ENCODE measurements at places on chromosomes 16 and 17.

- DNase-seq = no peak
These were observed 180.2 kb downstream of the CCT6B start for GRCh38 chr17:34781071-34781470.

DNA sequence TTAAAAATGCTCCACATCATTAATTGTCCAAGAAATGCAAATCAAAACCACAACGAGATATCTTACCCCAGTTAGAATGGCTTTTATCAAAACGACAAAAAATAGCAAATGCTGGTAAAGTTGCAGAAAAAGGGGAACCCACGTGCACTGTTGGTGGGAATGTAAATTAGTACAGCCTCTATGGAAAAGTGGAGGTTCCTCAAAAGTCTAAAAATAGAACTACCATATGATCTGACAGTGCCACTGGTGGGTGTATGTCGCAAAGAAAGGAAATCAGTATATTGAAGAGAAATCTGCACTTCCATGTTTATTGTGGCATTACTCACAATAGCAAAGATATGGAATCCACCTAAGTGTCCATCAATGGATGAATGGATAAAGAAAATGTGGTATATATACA lies 38.2 kb upstream of the ZFHX3 start:
- no peak for DNase-seq

- no peak for DNase-seq
These were observed 265.9 kb downstream of the WWOX start for GRCh38 chr16:78365366-78365765.

DNA sequence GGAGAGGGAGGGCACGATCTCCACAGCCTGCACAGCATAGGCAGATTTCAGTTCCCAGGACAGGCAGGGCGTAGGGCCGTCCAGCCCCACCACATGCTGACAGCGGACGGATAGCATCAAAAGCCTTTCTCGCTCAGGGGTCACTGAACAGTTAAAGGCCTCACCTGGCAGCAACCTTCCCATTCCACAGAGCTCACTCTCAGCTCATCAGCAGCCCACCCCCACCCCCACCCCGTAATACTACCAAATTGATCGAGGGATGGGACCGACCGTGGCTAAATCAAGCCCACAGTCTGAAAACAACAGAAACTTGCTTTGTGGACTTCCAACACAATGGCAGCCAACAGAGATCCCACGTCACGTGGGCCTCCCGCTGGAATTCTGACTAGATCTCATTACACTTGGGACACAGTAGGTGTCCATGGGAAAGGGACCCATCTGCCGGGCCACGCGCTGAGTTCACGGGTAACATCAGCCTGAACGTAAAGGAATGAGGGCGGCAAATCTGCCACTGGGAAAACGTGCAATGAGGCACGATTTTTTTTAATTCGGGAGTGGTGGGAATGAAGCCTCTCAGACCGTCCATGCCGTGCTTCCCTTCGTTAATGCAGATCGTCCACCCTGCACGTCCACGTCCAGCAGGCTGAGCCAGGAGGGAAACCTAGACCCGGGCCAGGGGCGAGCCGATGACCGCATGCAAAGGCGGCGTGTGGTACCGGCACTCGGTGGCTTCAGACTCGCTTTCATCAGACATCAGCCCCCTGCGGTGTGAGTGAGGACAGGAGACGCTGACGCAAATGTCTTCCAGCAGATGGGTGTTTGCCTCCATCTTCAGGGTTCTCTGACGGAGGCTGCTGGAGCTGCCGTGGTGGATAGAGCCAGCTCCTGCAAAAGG lies 92.1 kb downstream of the TBC1D16 start:
- DNase-seq = no peak

DNA sequence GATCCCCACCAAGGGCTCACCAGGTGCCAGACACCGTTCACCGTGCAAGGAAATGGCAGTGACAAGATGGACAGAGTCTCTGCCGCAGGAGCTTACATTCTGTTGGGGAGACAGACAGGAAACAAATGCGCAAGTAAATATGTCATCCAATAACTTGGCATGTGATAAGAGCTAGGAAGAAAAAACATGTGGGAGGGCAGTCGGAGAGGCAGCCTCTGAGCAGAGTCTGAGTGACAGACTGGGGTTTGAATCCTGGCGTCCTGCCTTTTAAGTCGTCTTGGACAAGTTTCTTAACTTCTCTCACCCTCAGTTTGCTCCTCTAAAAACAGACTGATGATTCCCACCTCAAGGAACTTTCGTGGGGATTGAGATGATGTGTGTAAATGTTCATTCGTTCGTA lies 7.2 kb downstream of the SGSM2 start:
- no peak for DNase-seq

GRCh38 chr16:82046941-82047340 lies 11.9 kb downstream of the HSD17B2 start:
- no peak for DNase-seq

- no peak for DNase-seq
These were observed 87.1 kb downstream of the PLXDC1 start for GRCh38 chr17:39064374-39064773.

DNA sequence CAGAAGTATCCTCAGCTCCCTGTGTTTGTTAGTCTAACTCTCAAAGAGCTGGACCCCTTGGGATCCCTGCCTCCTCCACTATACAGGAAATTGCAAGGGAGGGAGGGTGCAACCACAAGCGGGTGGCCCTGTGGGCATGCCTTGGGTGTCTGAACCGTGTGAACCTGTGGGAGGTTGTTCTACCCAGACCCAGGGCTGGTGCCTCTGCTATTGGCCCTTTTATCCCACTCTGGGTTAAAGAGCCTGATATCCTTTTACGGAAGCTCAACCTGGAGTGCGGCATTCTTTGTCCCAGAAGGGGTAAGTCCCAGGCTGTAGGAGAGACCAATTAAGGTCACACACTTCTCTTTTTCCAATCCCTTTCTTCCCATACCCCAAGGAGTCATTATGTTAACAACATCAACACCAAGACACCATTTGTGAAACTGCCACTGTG lies 53.4 kb downstream of the ARSG start:
- DNase-seq = no peak

- DNase-seq = no peak
These were observed 70.7 kb downstream of the CMIP start for GRCh38 chr16:81515281-81515680.

- DNase-seq = no peak
These were observed 683.7 kb upstream of the SOX9 start for GRCh38 chr17:71437166-71437565.

- no peak for DNase-seq
These were observed 63.6 kb downstream of the SCNN1B start for GRCh38 chr16:23365602-23366240.

GRCh38 chr16:75616521-75617010 lies 6.5 kb downstream of the ADAT1 start:
- DNase-seq = no peak

DNA sequence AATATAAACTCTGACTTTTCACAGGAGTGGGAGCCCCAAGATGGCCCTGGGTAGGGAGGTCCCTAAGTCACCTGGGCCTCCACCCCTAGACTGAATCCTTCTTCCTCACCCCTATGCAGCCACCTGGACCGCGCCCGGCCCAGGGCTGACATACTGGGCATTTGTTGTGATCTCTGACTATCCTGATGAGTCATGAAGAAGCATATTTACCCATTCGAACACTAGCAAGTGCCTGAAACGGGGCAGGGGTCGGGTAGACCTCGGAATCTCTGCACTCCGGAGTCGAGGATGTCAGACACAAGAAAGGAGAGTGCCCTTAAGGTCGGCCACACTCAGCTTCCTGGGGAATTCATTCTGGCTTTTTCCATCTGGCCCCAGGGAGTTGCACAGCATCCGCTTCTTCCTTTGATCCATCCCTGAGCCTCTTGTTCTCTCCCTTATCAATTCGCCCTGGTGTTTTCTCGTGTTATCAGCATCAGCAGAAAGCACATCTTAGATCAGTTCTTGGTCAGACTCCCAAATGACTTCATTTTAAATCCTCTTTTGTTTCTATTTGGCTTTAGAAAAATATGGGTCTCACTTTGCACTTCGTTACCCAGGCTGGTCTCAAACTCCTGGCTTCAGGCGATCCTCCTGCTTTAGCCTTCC lies 10.4 kb downstream of the METTL22 start:
- no peak for DNase-seq

GRCh38 chr16:6562986-6563385 lies 769.7 kb upstream of the RBFOX1 start:
- no peak for DNase-seq

GRCh38 chr16:89041571-89042481 lies 51.8 kb upstream of the ACSF3 start:
- DNase-seq = no peak

GRCh38 chr16:12238598-12238997 lies 262.1 kb downstream of the SNX29 start:
- DNase-seq = no peak

GRCh38 chr17:71600137-71600789 lies 520.6 kb upstream of the SOX9 start:
- no peak for DNase-seq

GRCh38 chr16:71969353-71969752 lies 30.8 kb downstream of the PKD1L3 start:
- DNase-seq = no peak

- no peak for DNase-seq
These were observed 24.8 kb downstream of the KPNA2 start for GRCh38 chr17:68060336-68060735.

- DNase-seq = no peak
These were observed 2.6 kb downstream of the TSPOAP1 start for GRCh38 chr17:58325976-58326468.

- no peak for DNase-seq
These were observed 10.8 kb downstream of the LYRM1 start for GRCh38 chr16:20911361-20911760.

DNA sequence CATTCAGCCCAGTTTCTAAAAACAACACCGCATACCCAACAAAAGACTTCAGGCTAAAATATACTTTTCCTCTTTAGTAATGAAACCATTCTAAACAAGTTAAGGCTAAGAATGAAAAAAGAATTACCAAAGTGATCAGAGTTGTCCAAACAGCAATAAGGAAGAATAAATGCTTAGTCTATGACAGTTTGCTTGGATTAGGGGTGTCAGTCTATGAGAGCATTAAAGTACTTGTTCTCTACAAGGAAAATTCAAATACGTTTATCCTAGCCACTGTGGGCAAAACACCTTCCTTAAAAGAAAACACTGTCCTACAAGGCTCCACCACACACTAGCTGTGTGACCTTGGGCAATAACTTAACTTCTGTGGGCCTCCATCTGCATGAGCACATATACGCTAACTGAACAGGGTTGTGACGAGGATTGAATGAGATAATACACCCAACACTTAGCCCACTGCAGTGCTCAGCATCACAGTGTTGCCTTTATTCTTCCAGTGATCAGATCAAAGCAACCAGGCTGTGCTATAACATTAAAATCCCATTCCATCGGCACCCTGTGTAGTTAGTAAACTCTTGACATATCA lies 53.6 kb downstream of the TEX2 start:
- no peak for DNase-seq

GRCh38 chr17:37827905-37828650 lies 83.2 kb upstream of the HNF1B start:
- DNase-seq = no peak

GRCh38 chr17:28381141-28381825 lies 9.8 kb downstream of the SARM1 start:
- no peak for DNase-seq

DNA sequence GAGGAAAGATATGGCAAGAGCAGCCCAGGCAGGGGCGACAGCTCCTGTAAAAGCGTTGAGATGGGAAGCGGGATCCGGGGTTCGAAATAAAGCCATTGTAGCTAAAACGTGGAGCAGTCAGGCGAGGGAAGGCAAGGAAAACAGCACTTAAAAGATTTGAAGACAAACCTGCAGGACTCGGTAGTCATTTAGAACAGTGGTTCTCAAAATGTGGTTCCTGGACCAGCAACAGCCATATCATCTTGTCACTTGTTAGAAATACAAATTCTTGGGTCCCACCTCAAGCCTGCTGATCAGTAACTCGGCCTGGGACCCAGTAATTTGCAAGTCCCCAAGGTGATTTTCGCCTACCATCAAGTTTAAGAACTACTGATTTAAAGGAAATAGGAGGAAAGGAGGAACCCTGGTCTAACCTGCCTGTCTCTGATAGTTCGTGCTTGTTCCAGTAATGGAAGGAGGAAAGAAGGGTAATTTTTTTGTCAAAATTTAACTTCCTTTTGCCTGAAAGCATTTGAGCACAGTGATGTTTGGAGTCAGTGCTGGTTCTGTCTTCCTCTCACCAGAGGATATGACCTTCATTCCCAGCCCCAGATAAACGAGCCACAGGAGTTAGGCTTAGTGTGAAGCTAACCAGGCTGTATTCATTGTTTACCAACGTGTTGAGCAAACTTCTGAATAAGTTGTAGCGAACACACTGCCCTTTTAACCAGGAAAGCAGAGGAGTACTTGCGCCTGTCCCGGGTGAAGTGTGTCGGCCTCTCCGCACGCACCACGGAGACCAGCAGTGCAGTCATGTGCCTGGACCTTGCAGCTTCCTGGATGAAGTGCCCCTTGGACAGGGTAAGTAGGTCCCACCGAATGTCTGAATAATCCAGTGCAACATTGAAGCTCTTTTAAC lies 1.1 kb downstream of the ORC6 start:
- DNase-seq = no peak

- DNase-seq = no peak
These were observed 1.4 kb downstream of the STXBP4 start for GRCh38 chr17:54969658-54970572.

GRCh38 chr16:57870753-57871454 lies 68.6 kb upstream of the KIFC3 start:
- no peak for DNase-seq

All from left renal cortex interstitium (tissue), 4 donors.